EL (cell line): ENCODE measurements at places on chromosomes 7 and 10.

DNA sequence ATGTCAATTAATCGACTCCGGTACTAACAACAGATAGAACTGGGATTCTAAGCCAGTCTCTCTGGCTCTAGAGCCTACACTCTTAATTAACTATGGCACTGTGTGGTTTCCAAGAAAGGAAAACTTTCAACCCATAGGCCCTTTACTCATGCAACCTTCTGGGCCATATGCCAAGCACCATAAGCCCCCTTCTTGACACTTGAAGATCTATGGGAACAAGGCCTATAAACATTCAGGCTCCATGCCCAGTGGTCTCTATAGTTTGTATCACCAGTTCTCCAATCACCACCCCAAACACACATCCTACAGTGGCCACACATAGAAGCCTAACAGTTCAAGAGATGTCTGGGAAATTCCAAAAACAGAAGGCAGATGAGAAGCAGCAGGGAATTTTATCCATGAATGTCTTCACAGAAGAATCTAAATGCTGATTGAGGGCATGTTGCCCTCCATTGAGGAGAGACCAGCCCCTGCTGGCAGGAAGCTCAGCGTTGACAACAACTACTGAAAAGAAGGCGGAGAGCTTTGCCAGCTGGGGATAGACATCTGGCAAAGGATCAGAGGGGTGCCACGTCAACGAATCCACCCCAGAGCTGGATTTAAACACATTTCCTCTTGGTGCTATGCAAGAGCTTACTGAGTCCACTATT, 64.4 kb downstream of the GRM3 start:
- no peak for DNase-seq

GRCh38 chr7:17674943-17675608, 265.2 kb downstream of the SNX13 start:
- DNase-seq: no peak

- no peak for DNase-seq
Measured at GRCh38 chr10:17365402-17365801, 89.0 kb downstream of the ST8SIA6 start.

DNA sequence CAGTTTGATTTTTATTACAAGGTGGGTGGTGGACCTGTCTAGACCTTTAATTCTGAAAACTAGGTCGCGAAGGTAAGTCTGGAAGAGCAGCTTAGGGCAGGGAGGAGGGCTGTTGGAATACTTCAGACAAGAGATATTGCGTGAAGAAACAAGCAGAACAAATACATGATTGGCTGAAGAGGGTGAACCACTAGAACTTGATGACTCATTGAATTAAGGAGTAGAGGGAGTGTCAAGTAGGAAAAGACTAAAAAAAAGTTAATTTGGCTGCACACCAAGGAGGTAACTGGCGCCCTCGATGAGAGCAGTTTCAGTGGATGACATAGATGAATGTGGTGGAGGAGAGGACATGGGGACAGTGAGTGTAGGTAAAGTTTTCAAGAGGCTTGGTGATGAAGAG, 41.3 kb downstream of the WNT2 start:
- no peak for DNase-seq

DNA sequence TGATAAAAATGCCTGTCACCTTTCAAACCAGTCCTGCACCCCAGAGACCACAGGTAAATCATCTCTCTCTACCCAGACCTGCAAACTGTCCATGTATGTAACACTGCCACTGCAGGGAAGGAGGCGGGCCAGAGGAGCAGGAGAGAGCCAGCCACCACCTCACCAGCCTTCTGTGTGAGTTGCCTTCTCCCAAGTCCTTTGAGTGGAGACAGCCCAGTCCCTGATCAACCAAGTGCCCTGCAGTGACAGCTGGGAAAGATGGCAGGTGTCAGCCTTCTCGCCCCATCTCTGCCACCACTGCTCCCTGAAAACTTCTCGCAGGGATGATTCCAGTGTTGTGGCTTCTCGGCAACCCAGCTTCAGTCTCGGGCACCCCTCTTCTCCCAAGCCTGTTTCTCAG, 42.4 kb downstream of the MTURN start:
- DNase-seq: no peak

- DNase-seq: no peak
Measured at GRCh38 chr7:157409753-157410727, 73.2 kb downstream of the DNAJB6 start.

DNA sequence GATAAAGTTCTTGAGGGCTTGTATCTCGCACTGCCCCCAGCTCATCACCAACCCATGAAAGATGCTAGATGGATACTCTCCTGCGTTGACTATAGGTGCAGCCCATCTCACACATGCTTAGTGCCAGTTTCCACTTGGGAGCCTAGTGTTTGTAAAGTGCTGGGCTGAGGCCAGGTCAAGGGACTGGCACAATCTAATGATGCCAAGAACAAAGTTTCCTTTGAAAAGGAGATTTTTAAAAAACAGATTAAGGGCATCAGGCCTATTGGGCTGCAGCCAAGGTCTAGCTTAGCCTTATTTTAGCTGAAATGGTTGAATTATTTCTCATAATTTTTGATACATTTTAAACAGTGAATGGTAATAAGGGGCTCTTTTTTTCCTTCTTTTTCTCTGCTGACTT, 259.0 kb downstream of the ADRA2A start:
- DNase-seq: no peak

GRCh38 chr7:158588085-158588877, 658 bp upstream of the PTPRN2 start:
- DNase-seq: no peak

- DNase-seq: no peak
Measured at GRCh38 chr7:98414205-98414900, 13.5 kb upstream of the BAIAP2L1 start.

DNA sequence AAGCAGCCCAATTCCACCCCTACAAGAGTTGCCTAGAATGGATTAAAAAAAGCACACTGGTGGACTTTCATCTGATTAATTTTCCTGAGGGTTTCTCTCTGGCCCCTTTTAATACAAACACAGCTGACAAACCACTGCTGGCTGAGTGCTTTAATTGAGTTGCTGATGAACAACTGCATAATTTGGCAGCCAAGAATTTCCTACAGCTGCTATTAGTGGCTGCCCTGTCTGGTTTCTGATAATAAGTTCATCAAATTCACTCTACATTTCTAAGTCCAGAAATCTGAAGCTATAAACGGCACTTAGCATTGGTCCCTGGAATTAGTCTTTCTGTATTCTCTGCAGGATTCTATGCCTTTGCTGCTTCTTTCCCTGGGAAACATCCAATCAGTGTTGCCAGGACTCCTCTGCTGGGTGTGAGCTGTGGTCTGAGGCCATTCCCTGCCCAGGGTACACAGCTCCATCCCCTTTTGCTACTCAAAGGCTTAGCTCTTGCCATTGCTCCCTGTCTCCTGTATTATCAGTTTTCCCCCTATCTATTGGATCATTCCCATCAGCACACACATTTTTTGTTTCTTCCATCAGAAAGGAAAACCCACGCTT, 110.6 kb downstream of the LSM5 start:
- no peak for DNase-seq

DNA sequence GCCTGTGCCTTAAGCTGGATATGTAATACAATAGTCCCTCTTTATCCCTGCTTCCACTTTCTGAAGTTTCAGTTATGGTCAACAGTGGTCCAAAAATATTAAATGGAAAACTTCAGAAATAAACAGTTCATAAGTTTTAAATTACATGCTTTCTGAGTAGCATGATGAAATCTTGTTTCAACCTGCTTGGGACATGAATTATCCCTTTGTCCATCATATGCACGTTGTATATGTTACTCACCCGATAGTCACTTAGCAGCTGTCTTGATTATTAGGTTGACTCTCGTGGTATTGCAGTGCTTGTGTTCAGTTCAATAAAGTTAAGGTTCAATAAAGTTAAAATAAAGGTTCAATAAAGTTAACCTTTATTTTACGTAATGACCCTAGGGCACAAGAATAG, 25.5 kb downstream of the C1GALT1 start:
- no peak for DNase-seq

DNA sequence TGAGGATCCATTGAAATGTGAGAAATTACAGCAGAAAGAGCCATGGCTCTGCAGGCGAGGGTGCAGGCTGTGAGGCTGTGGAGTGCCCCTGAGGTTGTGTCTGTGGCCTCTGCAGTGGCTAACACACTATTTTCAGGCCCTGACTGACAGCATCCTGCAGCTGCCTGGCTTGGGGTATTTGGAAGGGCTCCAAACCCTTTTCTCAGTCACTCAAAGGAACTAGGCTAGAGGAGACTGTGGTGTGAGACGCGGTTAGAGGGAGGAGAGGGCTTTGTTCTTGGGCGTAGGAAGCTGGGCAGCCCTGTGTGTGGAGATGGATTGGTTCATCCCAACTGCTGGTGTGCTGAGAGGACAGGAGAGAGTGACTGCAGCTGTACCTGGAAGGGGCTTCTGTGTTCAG, 134.9 kb downstream of the RAMP3 start:
- DNase-seq: no peak

DNA sequence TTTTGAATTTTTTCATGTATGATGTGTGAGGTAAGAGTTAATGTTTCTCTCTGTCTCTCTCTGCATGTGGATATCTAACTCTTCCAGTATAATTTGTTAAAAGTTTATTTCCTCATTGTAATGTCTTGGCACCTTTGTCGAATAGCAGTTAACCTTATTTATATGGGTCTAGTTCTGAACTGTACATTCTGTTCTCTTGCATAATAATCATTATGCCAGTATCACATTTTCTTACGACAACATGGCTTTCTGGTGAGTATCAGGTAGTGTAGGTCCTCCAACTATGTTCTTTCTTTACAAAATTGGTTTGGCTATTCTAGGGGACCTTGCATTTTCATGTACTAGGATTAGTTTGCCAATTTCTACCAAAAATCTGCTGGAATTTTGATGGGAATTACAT, 337.0 kb upstream of the FZD8 start:
- no peak for DNase-seq

DNA sequence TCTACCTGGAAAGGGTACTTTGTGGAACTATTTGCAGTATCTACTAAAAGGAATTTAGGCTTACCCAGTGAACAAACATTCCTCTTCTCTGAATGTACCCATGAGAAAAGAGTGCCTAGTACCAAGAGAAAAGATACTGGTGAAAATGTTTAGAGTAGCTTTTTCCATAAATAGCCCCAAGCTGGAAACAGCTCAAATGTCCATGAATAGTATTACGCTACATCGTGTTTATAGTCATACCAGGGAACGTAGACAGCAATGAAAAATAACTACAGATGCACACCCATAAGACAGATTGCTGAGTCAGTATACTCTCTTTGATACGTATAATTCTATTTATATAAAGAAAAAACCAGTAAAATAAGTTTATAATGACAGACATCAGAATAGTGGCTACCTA, 285.9 kb downstream of the KLF6 start:
- peak; percentile 26 for DNase-seq

DNA sequence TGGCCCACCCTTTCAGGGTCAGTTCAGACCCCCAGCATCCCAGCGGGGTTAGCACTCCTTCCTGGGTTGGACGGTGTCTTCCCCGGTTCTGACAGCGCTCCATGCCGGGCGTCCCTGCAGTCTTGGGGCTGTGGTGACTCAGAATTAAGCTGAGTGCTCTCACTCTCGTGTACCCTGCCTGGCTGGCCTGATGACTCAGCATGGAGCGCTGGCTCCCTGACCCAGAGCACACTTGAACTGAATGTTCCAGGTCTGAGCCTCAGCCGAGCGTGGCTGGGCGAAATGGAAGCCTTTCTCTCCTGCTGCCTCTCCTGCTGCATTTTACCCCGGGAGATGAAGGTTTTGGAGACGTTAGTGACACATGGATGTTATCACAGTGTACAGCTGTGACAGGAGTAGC, 7.1 kb downstream of the BAG3 start:
- DNase-seq: peak; percentile 96

GRCh38 chr10:120451968-120452367, 5.1 kb upstream of the PLPP4 start:
- DNase-seq: no peak

GRCh38 chr10:83283151-83283550, 856.2 kb upstream of the GHITM start:
- no peak for DNase-seq

DNA sequence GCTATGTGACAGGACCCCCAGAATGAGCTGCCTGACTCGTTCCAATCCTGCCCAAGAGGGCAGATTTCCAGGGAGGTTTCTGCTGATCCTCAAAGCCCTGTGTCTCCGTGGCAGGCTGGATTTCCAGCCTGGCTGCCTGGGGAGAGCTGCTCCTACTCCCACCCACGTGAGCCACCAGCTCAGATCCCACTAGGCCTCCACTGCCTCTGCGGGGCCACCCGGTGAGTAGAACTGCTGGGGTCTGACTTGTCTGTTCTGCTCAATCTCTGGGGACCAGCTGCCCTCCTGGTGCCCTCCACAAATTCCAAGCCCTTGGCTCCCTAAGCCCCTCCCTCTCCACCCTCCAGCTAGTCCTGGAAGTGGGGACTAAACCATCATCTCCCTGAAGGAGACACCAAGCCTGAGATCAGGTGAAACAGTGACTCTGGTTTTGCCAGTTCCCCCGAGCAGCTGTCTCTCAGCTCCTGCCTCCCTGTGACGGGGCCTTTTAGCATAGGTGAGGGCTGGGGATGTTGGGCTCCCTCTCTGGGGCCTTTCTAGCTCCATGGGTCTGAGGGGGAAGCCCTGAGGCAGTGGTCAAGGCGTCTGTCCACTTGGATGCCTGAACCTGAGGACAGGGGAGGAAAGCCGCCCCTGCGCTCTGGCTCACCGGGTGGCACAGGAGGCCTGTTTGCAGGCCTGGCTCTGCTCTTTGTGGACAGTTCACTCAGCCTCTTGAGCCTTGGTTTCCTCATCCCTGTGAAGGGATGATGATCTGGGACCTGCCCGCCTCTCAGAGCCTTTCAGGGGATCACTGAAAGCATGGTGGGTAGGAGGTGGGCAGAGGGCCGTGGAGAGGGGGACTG, 5.6 kb downstream of the FAM241B start:
- no peak for DNase-seq

GRCh38 chr10:98619446-98619845, 172.7 kb upstream of the HPS1 start:
- DNase-seq: no peak

DNA sequence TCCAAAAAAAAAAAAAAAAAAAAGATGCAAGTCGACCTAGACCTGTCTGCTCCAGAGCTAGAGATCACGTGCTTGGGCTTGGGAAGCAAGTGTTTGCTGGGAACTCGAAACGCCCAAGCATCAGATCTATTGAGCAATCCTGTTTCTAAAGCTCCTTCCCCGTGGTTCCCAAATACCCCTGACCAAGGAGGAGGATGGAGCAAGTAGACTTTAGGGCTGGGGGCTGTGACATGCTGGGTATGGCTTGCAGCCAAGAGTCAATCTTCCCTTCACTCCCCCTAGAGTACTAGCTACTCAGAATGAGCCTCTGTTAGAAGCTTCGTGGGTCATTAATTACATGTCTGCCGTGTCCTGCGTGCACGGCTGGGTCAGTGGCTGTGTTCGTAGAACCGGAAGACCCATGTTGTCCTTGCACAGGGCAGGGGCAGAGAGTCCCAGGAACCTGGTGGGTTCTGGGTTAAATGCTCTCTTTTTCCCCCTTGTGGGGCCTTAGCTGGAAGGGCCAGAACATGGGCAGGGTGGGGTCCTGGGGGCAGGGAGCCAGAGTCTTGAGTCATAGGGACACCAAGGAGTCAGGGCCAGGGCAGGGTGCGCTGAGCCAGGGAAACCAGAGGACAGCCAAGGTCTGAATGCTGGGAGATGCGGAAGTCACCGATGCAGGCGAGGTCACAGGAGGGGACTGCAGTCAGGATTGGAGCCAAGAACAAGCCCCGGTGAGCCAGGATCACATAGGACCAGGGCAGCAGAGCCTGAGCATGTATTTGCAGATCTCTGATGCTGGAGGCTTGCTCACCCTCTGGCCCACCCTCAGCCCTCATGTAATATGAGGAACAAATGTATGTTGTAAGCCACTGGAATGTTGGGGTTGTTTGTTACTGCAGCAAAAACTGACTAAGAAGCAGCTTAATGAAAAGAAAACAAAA, 34.6 kb upstream of the TPST1 start:
- DNase-seq: peak; percentile 30

- DNase-seq: no peak
Measured at GRCh38 chr10:101557541-101557940, 30.5 kb downstream of the POLL start.
